Calu3 (cell line): ENCODE measurements at places on chromosomes 2 and 18.

GRCh38 chr2:9099341-9099751 lies 95.9 kb upstream of the MBOAT2 start:
- peaks cover 18% of the 10 kb centered on the region for H3K4me1 ChIP-seq
- H3K27ac ChIP-seq: no peak overlapping the region
- DNase-seq: no peak
- H3K4me3 ChIP-seq: no peak overlapping the region
- peaks cover 2% of the 10 kb centered on the region for H3K27me3 ChIP-seq

- H3K27me3 ChIP-seq: no peaks in the 10 kb centered on the region
- H3K4me3 ChIP-seq: no peak overlapping the region
- peaks cover 8% of the 10 kb centered on the region for H3K4me1 ChIP-seq
Observed at GRCh38 chr2:72220170-72220569, 72.5 kb upstream of the CYP26B1 start.

DNA sequence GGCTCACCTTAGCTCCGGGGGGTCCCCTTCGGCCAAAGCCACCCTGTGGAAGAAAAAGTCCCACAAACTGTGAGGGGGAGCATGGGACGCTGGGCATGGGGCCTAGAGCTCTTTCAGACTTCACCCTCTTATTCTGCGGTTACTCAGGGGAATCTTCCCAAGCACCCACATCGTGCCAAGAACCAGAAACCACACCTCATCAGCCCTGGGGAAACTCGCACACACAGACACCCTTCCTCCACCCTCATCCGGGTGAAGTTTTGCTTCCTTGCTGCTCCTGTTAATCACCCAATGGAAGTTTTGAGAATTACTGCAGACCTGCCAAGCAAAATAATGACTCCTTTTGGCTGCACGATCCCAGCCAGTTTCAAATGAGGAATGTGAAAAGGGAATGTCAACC lies 59.1 kb downstream of the COL6A3 start:
- H3K27me3 ChIP-seq: peaks cover 99% of the 10 kb centered on the region

- H3K27ac ChIP-seq: no peak overlapping the region
- H3K4me1 ChIP-seq: peaks cover 17% of the 10 kb centered on the region
- H3K27me3 ChIP-seq: no peaks in the 10 kb centered on the region
Observed at GRCh38 chr18:8052237-8052701, 485.2 kb downstream of the PTPRM start.

- no peaks in the 10 kb centered on the region for H3K36me3 ChIP-seq
- DNase-seq: no peak
- H3K27ac ChIP-seq: no peak overlapping the region
- no peaks in the 10 kb centered on the region for H3K27me3 ChIP-seq
Observed at GRCh38 chr18:56083523-56084287, 495.7 kb upstream of the TCF4 start.

- H3K4me3 ChIP-seq: no peak overlapping the region
- H3K27me3 ChIP-seq: no peaks in the 10 kb centered on the region
- H3K36me3 ChIP-seq: peaks cover 20% of the 10 kb centered on the region
- DNase-seq: no peak
Observed at GRCh38 chr2:143001501-143001900, 124.0 kb downstream of the KYNU start.

- H3K27ac ChIP-seq: peak overlapping the region; percentile 42
- H3K4me1 ChIP-seq: peaks cover 26% of the 10 kb centered on the region
- H3K4me3 ChIP-seq: no peak overlapping the region
- H3K36me3 ChIP-seq: peaks cover 32% of the 10 kb centered on the region
Observed at GRCh38 chr2:26274058-26274613, 29.4 kb downstream of the HADHB start.

DNA sequence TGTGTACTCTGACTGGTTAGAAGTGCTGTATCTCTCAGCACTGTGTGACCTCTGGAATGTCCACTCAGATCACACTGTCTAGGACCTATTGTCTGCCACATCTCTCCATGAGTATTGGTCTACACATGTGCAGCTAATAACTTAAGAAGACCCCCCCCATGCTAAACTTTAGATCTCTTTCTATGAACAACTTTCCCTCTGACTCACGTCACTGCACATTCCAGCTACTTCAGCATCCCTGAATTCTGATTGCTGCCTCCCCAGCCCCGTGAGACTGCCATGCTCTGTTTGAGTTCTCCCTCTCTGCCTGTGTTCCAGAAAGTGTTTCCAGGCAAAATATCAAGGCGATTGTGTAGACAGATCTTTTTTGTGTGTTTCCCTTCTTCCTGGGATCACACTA lies 41.8 kb downstream of the RAPGEF4 start:
- no peak overlapping the region for H3K27ac ChIP-seq
- no peak overlapping the region for H3K4me3 ChIP-seq
- peaks cover 35% of the 10 kb centered on the region for H3K27me3 ChIP-seq
- no peaks in the 10 kb centered on the region for H3K36me3 ChIP-seq
- peaks cover 6% of the 10 kb centered on the region for H3K4me1 ChIP-seq
- no peak for DNase-seq

GRCh38 chr2:86833315-86833714 lies 28.4 kb downstream of the CD8B start:
- peaks cover 21% of the 10 kb centered on the region for H3K27me3 ChIP-seq
- no peak overlapping the region for H3K4me3 ChIP-seq
- H3K36me3 ChIP-seq: no peaks in the 10 kb centered on the region
- H3K27ac ChIP-seq: no peak overlapping the region
- no peak for DNase-seq

- peaks cover 1% of the 10 kb centered on the region for H3K27me3 ChIP-seq
- DNase-seq: no peak
- H3K4me1 ChIP-seq: no peaks in the 10 kb centered on the region
- no peak overlapping the region for H3K27ac ChIP-seq
- no peak overlapping the region for H3K4me3 ChIP-seq
Observed at GRCh38 chr2:164302786-164303185, 318.5 kb downstream of the GRB14 start.

DNA sequence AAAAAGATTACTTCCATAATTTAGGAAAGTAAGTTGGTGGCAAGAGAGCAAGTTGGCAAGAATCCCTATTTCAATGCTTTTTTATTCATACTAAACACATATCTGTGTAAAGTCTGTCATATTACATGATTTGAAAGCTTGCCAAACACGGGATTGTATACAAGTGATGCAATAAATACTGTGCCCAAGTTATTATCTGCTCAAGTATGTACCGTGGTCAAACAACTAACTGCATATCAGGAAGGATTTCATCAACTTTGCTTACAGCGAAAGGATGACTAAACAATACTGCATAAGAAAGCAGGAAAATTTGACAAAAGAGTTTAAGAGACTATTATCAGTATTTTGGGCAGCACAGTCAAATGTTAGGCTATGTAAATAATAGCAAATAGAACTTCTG lies 69.6 kb upstream of the SCN1A start:
- no peaks in the 10 kb centered on the region for H3K36me3 ChIP-seq
- H3K27ac ChIP-seq: no peak overlapping the region
- H3K27me3 ChIP-seq: no peaks in the 10 kb centered on the region
- no peaks in the 10 kb centered on the region for H3K4me1 ChIP-seq
- DNase-seq: no peak

- H3K4me3 ChIP-seq: no peak overlapping the region
- H3K36me3 ChIP-seq: no peaks in the 10 kb centered on the region
- peaks cover 34% of the 10 kb centered on the region for H3K4me1 ChIP-seq
- peak; percentile 37 for DNase-seq
- no peaks in the 10 kb centered on the region for H3K27me3 ChIP-seq
- no peak overlapping the region for H3K27ac ChIP-seq
Observed at GRCh38 chr18:23992089-23992940, 22.2 kb upstream of the TTC39C start.

DNA sequence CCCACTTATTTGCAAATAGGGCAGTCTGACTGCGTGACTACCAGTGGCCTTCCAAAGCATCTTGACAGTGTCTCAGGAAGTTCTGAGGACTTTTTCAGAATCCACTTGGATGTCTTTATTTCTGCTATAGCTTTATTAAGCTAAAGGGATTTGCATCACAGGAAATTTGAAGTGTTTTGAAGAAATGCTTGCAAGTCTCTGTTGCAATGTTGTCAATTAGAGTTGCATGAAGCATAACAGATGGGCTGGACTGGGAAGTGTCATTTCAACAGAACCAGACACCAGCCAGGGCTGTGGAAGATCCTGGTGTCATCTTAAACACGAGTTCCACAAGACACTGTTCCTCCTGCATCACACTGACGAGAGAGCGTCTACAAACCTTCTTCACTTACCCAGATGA lies 224.5 kb downstream of the EN1 start:
- no peaks in the 10 kb centered on the region for H3K36me3 ChIP-seq
- peaks cover 32% of the 10 kb centered on the region for H3K27me3 ChIP-seq
- no peak overlapping the region for H3K27ac ChIP-seq
- H3K4me1 ChIP-seq: no peaks in the 10 kb centered on the region
- no peak overlapping the region for H3K4me3 ChIP-seq

- H3K27ac ChIP-seq: no peak overlapping the region
- H3K4me1 ChIP-seq: no peaks in the 10 kb centered on the region
- peaks cover 20% of the 10 kb centered on the region for H3K27me3 ChIP-seq
- DNase-seq: no peak
- H3K4me3 ChIP-seq: no peak overlapping the region
Observed at GRCh38 chr2:175218551-175218950, 37.0 kb upstream of the ATP5MC3 start.

GRCh38 chr2:188870289-188870688 lies 103.9 kb upstream of the COL3A1 start:
- no peak for DNase-seq
- H3K4me1 ChIP-seq: no peaks in the 10 kb centered on the region
- no peaks in the 10 kb centered on the region for H3K27me3 ChIP-seq
- no peak overlapping the region for H3K27ac ChIP-seq

- no peak for DNase-seq
- no peak overlapping the region for H3K4me3 ChIP-seq
- H3K36me3 ChIP-seq: no peaks in the 10 kb centered on the region
- no peak overlapping the region for H3K27ac ChIP-seq
- no peaks in the 10 kb centered on the region for H3K27me3 ChIP-seq
Observed at GRCh38 chr18:3578621-3579020, 128.6 kb downstream of the TGIF1 start.

- H3K27ac ChIP-seq: no peak overlapping the region
- no peak overlapping the region for H3K4me3 ChIP-seq
- H3K4me1 ChIP-seq: no peaks in the 10 kb centered on the region
- no peaks in the 10 kb centered on the region for H3K36me3 ChIP-seq
Observed at GRCh38 chr2:103249462-103249861, 487.6 kb downstream of the TMEM182 start.

DNA sequence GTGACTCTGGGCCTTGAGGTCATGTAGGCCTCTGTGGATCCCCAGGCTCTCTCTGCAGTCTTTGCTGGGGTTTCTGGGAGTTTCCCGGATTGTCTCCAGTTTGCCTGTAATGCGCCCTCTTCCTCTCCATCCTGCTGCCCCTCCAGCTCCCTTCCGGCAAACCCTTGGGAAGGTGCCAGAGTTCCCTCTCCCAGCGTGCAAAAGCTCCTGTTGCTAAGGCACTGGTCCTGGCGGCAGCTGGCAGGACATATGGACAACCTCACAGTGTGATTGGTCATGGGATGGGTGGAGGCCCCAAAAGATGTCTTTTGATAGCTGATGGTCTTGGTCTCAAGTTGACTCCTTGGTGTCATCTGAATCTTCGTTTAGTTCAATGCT lies 320.1 kb downstream of the CYP26B1 start:
- H3K4me1 ChIP-seq: no peaks in the 10 kb centered on the region
- peaks cover 45% of the 10 kb centered on the region for H3K27me3 ChIP-seq
- H3K4me3 ChIP-seq: no peak overlapping the region
- no peak overlapping the region for H3K27ac ChIP-seq
- no peak for DNase-seq

DNA sequence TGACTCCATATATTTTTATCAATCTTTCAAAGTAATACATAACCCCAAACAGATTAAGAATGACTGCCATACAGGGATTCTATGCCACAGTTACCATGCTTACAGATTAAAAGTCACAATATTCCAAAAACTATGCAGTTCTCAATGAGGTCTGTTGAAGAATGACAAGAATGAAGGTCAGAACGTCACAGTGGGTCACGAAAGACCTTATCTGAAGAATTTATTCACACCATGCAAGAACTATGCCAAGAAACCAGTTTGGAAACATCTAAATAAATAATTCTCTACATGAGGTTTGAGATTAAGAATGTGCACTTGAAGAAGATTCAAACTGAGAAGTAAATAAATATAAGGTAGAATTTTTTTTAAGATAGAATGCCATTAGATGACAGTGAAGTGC lies 253.3 kb downstream of the EXOC6B start:
- H3K4me3 ChIP-seq: no peak overlapping the region
- H3K36me3 ChIP-seq: no peaks in the 10 kb centered on the region
- no peak overlapping the region for H3K27ac ChIP-seq
- H3K27me3 ChIP-seq: no peaks in the 10 kb centered on the region

GRCh38 chr2:112980537-112980936 lies 2.7 kb downstream of the IL36G start:
- no peak for DNase-seq
- peaks cover 15% of the 10 kb centered on the region for H3K27me3 ChIP-seq
- H3K4me3 ChIP-seq: no peak overlapping the region
- H3K36me3 ChIP-seq: no peaks in the 10 kb centered on the region
- no peak overlapping the region for H3K27ac ChIP-seq

- H3K27me3 ChIP-seq: no peaks in the 10 kb centered on the region
- DNase-seq: no peak
- no peak overlapping the region for H3K4me3 ChIP-seq
- H3K4me1 ChIP-seq: peaks cover 31% of the 10 kb centered on the region
- H3K27ac ChIP-seq: peak overlapping the region; percentile 16
- H3K36me3 ChIP-seq: no peaks in the 10 kb centered on the region
Observed at GRCh38 chr2:157152362-157152761, 105.1 kb upstream of the GALNT5 start.

GRCh38 chr2:162198239-162198638 lies 45.0 kb downstream of the FAP start:
- DNase-seq: no peak
- no peaks in the 10 kb centered on the region for H3K36me3 ChIP-seq
- no peaks in the 10 kb centered on the region for H3K27me3 ChIP-seq
- no peaks in the 10 kb centered on the region for H3K4me1 ChIP-seq

GRCh38 chr2:133760376-133760775 lies 192.1 kb upstream of the NCKAP5 start:
- no peak for DNase-seq
- no peaks in the 10 kb centered on the region for H3K4me1 ChIP-seq
- H3K27me3 ChIP-seq: no peaks in the 10 kb centered on the region
- H3K27ac ChIP-seq: no peak overlapping the region
- no peaks in the 10 kb centered on the region for H3K36me3 ChIP-seq

DNA sequence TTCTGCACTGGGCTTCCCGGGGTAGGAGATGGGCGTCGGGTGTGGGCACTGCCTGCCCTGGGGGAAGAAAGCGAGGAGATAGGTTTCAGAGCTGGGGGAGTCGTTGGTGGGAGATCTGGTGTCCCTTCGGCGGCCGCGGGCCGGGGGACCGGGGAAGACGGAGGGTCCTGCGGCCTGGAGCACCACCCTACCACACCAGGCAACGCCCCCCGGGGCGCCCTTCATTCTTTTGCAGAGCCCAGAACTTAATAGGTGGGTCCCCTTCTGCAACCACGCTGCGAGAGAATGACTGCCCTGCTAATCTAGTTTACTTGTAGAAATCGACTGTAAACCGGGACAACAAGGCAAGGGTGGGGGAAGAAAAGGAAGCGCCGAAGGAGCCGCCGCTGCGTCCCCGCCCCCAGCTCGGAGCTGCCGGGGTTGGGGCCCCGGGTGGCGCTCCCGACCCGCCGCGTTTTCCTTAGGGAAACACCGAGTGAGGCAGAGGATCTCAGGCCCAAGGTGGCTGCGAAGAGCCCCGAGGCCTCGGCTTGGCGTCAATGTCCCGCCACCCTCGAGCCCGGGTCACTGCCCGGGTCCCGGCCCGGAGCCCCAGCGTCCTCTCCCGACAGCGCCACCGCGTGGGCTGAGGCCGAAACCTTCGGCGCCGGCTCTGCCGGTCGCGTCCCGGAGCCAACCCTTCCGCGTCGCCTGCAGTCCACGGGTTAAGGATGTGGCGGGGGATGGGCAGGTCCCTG lies 5.4 kb upstream of the SATB2 start:
- peak overlapping the region; percentile 34 for H3K27ac ChIP-seq
- no peaks in the 10 kb centered on the region for H3K4me1 ChIP-seq
- peaks cover 30% of the 10 kb centered on the region for H3K27me3 ChIP-seq
- DNase-seq: peak; percentile 90

- no peaks in the 10 kb centered on the region for H3K36me3 ChIP-seq
- no peak overlapping the region for H3K4me3 ChIP-seq
Observed at GRCh38 chr2:114011713-114012112, 121.8 kb downstream of the ACTR3 start.
